Stimulated activated CD4-positive, alpha-beta T cell treated with anti-CD3 and anti-CD28 coated beads, Interleukin-12 subunit alpha, Interleukin-12 subunit beta, amount 100 ng/mL, for 48 hours (primary cell): ENCODE measurements at places on chromosomes 2 and 18.

- DNase-seq: no peak
These were observed 323.9 kb upstream of the RND3 start for GRCh38 chr2:150811259-150811855.

DNA sequence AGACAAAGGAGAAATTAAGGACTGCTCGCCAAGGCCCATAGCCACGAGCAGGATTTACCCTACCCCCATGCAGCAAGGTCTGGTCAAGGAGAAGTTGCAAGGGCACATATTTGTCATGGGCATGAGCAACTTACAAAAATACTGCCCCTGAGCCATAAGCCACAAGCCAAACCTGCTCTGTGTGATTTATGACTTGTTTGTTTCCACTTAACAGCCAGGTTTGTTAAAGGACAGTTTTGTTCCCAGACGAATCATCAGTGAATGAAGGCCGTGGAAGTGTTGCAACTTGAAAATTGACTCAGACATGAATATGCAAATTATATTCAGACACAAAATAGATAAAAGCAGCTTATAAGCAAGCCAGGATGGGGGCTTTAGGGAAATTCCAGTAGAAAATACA is 31.3 kb upstream of the EVA1A start:
- no peak for DNase-seq

DNA sequence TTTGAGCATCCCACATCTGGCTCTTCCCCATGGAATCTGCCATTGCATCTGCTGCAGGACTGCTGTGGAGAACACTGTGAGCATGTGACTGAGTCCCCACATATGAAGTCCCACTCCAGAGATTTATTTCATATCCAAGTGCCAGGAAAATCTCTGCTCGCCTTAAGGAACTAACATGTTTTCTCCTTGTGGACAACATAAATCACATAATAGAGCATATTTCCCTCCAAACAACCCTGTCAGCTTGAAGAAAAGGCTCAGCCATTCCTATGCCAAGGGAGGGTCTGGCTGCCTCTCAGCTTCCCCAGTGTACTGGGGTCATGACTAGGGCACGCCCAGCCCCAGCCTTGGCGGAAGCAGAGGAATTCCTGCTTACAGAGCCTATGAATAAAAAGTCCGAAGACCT is 193.7 kb downstream of the DNER start:
- no peak for DNase-seq

- DNase-seq: no peak
These were observed 78.7 kb downstream of the USP40 start for GRCh38 chr2:233487748-233488345.

GRCh38 chr18:10010611-10011015 is 96.8 kb downstream of the VAPA start:
- DNase-seq: no peak

GRCh38 chr2:109459485-109459884 is 154.3 kb downstream of the SEPTIN10 start:
- DNase-seq: no peak

DNA sequence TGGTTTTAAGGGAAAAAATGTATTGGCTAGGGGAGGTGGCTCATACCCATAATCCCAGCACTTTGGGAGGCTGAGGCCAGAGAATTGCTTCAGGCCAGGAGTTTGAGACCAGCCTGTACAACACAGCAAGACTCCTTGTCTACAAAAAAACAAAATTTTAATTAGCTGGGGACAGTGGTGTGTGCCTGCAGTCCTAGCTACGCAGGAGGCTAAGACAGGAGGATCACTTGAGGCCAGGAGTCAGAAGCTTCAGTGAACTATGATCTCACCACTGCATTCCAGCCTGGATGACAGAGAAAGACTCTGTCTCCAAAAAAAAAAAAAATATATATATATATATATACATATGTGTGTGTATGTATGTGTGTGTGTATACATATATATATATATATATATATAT is 18.5 kb downstream of the CCDC88A start:
- DNase-seq: no peak

DNA sequence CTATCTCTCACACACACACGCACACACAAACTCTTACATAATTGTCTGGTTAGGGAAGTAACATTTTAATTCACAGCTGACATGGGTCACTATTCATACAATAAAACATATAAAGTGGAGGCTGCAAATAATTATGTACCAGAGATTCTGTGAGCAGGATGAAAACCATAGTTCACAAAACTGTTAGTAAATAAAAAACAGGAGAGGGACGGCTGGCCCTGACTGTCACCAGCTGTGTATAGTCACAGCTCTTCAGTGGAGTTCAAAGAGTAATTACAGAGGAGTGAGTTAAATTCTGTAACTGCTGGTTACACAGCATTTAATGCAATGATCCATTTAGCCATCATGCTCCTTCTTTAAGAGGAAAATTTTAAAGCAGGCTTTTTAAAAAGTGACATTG is 76.9 kb downstream of the NRXN1 start:
- no peak for DNase-seq

GRCh38 chr2:235740821-235741220 is 247.0 kb downstream of the AGAP1 start:
- DNase-seq: no peak

DNA sequence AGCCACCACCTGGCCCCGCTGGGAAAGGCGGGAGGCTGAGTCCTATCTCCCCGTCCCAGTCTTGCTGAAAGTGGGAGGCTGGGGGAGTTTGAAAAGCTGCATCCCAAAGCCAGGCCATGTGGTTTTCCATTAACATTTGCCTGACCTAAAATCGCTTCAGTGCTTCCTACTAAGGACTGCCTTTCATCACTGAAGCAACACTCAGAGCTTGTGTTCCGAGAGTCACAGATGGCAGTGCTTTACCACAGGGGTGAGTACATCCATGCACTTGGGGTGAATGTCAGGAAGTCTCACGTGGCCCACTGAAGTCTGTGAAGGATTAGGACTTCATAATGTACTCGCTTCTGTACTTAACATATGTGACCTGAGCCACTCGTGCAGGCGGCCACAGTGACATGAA is 43.3 kb downstream of the PXDN start:
- no peak for DNase-seq
